ENCODE measurements at places on chromosomes 7 and 10.

DNA sequence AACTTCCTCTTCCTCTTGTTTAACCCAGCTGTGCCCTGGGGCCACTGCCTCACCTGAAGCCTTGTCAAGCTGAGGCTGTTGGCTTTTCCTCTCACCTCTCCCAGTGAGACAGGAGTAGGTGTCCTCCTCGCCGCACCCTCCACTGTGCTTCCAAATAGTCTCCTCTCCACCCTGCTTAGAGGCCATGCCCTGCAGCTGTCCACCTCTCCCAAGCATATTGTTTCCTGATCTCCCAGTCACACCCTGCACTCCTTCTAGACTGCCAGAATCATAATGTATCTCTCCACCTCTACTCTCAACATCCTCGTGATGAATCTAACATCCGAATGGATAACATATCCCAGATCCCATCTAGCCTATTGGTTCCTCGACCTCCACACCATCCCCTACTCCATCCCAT is 196.3 kb upstream of the GHITM start:
- DNase-seq = no peak

DNA sequence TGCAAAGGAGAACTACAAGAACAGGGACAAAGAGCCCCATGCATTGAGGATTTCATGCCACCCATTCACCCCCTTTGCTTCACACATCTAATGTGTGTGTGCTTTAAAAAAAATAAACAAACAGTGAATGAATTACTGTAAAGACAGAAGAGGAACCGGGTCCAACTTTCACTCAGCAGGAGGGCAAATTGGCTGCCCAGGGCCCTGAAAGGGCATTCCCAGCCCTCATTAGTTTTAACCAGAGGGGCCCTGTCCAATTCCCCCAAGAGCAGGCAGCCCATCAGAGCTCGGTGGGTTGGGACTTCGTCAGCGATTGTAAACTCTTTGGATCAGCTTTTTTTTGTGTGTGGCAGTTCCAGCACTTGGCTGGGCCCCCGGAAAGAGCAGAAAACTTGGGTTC is 73.6 kb upstream of the PDZD8 start:
- no peak for DNase-seq

GRCh38 chr7:148727501-148728278 is 29.0 kb downstream of the CUL1 start:
- peak; percentile 82 for DNase-seq

DNA sequence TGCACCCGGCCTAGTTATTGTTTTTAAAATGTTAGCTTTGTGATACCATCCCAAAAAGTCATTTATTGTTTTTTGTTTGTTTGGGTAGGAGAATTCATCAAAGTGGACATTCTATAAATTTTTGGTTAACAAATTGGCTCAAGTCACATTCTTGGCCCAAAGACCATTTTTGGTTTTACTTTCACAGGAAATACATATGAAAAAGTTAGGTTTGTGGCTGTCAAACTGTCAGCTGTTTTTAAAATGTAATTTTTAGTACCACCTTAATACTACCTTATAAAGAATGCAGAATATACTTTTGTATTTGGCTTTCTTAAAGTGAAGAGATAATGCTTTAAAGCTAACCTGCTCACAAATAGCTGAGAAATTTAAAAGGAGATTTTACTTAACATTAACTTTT is 25.1 kb downstream of the TMEM168 start:
- DNase-seq = no peak

GRCh38 chr7:148978091-148978490 is 50.2 kb downstream of the PDIA4 start:
- no peak for DNase-seq

- DNase-seq = peak; percentile 92
Observed at GRCh38 chr7:2260820-2261219, 18.8 kb downstream of the NUDT1 start.

- no peak for DNase-seq
Observed at GRCh38 chr10:60384011-60384410, 5.7 kb downstream of the ANK3 start.

DNA sequence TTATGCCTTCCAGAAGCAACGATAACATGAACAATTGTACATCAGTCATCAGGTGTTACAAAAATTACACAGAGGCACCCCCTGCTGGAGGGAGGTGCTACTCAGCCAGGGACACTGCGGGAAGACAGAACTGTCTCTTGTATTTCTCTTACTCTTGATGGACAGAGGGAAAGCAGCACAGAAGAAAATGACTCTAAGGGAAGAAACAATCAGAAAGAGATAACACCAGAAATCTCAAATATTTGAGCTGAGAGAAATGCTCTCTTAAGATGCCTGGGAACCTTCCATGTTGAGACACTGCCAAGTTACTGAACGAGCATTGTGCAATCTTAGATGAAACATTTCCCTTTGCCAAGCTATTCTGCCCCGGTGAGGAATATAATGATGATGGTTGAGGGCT is 227.6 kb upstream of the NPSR1 start:
- DNase-seq = peak; percentile 84

- DNase-seq = peak; percentile 91
Observed at GRCh38 chr7:2934211-2934731, 90.2 kb upstream of the GNA12 start.

DNA sequence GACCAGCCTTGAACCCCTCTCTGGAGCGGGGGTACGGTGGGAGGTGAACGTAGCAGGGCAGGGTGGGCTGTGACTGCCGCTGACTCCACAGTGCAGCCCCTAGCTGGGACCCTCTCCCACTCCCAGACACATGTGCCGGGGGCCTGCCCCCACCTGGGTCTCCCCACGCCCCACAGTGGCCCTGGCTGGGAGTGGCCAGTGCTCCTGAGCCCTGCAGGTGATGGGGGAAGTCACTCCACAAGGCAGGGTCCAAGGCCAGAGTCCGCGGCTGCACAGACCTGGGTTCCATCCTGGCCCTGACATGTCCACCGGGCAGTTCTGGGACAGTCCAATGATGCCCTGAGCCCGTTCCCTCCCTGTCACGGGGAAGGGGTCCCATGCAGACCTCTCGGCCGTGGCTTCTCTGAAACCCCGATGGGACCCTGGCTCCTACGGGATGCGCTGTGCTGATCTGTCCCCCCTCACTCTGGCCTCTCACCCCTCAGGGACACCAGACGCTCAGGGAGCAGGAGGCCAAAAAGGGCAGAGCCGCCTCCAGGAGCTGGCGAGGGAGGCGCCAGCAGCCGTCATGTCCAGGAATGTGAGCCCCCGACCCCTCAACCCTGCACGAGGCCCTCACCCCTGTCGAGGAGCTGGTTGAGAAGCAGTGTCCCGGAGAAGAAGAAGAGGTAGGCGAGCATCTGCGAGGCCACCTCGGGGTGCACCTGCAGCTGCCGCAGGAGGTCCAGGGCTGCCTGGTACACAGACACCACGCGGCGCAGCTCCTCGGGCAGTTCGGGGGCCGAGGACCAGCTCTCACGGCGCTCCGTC is 40.4 kb downstream of the AP5Z1 start:
- DNase-seq = no peak

DNA sequence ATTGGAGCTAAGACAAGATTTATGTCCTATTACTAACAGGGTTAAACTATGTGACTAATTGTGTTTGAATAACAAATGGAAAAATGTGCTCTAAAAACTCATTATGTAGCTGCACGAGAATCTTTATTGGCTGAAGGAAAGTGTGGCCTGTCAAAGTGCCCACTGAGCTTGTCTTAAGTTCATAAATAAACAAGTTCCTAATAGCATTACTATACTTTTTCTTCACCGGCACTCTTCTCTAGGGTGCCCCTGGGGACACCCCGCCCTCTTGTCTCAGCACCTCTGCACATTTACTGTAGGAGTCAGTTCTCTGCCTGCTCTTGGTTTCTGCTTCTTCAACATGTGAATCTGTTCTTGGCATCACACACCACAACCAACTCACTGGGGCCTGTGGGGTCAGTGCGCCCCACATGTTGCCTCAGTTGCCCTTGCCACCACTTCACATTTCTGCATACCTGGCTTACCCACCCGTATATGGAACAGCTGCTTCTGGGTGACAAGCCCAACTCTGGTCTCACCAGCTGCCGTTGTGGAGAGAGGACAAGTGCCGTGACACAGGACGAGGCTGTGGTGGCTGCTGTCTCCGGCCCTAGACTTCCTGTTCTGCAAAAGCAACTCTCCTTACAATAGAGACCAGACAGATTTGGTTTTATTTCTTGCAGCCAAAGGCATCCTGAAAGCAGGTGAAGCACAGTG is 96.3 kb upstream of the DDC start:
- DNase-seq = no peak

DNA sequence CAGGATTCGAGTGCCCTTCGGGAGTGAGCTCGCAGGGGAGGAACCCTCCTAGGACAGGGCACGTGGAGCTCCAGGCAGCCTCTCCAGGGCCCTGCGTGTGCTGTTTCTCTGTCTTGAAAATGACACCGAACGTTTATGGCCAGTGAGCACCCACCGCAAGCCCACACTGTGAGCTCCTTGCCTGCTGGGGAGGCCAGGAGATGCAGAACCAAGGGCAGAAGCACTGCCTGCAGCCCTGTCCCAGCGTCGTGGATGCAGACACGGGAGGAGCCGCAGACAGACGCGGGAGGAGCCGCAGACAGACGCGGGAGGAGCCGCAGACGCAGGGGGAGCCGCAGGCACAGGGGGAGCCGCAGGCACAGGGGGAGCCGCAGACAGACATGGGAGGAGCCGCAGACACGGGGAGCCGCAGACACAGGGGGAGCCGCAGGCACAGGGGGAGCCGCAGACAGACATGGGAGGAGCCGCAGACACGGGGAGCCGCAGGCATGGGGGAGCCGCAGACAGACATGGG is 314.4 kb downstream of the PTPRN2 start:
- no peak for DNase-seq

DNA sequence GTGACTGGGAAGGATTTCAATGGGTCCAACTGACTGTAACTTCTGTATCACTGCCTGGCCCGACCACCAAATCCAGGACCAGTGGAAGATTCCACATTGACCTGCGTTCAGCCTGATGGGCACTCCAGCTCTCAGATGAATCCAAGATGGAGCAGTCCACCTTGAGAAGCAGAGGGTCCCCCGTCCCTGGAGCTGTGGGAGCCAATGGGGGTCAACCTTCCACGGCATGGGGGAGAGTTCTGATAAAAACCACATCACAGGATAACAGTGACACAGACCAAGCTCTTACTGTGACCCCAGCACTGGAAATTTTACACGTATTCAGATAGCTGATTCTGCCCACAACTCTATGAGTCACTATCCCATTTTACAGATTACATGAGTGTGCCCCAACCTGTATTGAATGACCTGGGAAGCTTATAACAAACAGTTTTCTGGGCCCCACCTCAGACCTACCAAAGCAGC is 11.2 kb downstream of the ZCCHC24 start:
- no peak for DNase-seq

GRCh38 chr7:138188290-138188858 is 112.1 kb downstream of the AKR1D1 start:
- DNase-seq = no peak

- DNase-seq = no peak
Observed at GRCh38 chr10:8049045-8049864, 5.2 kb upstream of the GATA3 start.

DNA sequence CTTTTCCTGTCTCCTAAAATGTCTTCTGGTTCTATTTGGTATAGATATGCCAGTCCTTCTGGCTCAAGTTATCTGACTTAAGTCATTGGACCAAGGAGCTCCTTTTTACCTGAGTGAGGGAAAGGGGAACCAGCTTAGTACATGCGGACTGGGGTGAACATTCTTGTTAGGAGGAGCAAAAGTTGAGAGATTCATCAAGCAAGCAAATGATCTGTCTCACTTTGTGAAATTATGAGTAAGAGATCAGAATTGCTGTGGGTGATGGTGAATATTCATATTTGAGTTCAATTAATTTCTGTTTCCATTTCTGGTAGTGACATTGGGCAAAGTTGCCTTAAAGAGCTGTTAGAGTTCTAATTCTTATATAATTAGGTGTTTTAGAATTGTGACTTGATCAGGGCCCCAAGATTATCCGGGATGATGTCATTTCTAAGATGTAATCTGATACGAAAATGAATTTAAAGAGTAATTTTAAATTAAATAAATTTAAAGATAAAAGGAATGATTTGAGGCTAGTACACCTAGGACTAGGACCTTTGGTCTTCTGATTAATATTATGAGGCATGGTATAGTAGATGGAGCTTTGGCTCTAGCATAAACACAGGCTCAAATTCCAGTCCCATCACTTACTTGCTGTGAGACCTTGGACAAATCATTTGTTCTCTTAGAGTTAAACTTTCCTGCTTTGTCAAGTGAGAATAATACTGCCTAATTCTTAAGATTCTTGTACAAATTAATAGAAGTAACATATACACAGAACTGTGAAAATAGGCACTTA is 60.4 kb upstream of the STRIP2 start:
- DNase-seq = no peak

GRCh38 chr10:88116971-88117626 is 253.7 kb downstream of the PTEN start:
- DNase-seq = no peak

DNA sequence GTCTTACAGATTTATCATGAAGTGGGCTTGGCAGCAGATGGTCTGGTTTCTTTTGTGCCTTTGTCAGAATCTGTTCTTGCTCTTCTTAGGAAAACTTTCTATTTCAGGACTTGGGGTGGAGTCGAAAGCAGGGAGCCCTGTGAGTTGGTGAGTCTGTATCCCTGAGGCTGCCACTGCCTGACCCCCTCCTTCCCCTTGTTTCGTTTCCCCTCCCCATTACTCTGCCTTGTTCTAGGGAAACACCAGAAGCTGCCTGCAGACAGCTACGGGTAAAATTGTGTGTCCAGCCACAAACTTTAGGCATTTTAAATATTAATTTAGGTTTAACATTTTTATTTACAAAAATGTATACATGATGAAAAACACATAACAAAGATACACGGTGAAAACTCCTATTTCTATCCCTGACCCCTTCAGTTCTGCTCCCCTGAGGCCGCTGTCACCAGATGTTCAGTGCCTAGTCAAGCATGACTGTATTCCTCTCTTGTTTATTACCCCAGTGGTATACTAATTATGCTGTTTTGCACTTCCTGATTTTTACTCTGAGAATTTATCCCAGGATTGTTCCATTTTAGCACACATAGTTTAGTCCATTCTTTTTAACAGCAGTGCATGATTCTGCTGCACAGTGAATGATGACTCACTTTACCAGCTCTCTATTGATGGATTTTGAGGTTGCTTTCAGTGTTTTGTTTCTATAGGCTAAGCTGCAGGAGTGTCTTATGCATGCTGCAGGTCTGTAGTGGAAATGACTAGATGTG is 9.1 kb downstream of the TSPAN14 start:
- DNase-seq = peak; percentile 45

DNA sequence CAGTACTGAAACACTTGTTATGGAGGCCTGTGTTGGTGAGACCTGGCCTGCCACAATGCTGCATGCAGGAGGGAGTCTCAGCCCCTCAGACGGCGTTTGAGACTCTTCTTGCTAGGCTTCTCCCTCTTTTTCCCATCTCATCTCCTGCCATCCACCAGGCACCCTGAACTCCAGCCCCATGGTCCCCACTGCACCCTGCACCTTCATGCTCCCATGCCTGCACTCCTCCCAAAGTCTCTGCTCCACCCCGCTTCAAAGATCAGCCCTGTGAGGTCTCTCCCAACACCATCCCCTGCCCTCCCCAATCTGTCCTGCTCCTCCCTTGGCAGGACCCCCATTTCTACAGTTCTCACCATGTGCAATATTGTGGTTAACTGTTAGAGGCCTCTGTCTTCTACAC is 61.7 kb downstream of the VOPP1 start:
- no peak for DNase-seq

Data from epithelial cell of esophagus (primary cell).